ENCODE measurements at places on chromosomes 2 and 18. TPM values are rescaled to one million over a fixed set of nuclear protein-coding genes. Genes with fewer than 3 reads are reported as not detected.

Gene ADD2
- total RNA-seq = 3.8 TPM

Gene RAB1A
- 165 TPM for total RNA-seq

Gene SLC40A1
- total RNA-seq = 8.0 TPM

Gene LIMS3
- total RNA-seq = 1.4 TPM

Gene SNRNP27
- 38.1 TPM for total RNA-seq

Measured in PC-9 (cell line).